Chondrocyte (in vitro differentiated cells): ENCODE measurements at places on chromosomes 1 and 21. TPM values are rescaled to one million over a fixed set of nuclear protein-coding genes. Genes with fewer than 3 reads are reported as not detected.

L1TD1 gene
- total RNA-seq, result 0.12 to 0.26 TPM (median 0.15 TPM) in 3 replicates

NPPA gene
- total RNA-seq, result not detected in 3 replicates

FGGY gene
- total RNA-seq, result 9.0 to 13.6 TPM (median 10.6 TPM) in 3 replicates

CLIC6 gene
- 0.08 to 0.24 TPM (median 0.17 TPM) in 3 replicates for total RNA-seq

RXRG gene
- not detected in 3 replicates for total RNA-seq

PPIE gene
- total RNA-seq, result 31.5 to 32.7 TPM (median 32.6 TPM) in 3 replicates

FLG2 gene
- not detected in 3 replicates for total RNA-seq
